ENCODE measurements at places on chromosomes 13 and 19.
A peak's percentile ranks its signal among the peaks of the same experiment; 100 is the strongest.

DNA sequence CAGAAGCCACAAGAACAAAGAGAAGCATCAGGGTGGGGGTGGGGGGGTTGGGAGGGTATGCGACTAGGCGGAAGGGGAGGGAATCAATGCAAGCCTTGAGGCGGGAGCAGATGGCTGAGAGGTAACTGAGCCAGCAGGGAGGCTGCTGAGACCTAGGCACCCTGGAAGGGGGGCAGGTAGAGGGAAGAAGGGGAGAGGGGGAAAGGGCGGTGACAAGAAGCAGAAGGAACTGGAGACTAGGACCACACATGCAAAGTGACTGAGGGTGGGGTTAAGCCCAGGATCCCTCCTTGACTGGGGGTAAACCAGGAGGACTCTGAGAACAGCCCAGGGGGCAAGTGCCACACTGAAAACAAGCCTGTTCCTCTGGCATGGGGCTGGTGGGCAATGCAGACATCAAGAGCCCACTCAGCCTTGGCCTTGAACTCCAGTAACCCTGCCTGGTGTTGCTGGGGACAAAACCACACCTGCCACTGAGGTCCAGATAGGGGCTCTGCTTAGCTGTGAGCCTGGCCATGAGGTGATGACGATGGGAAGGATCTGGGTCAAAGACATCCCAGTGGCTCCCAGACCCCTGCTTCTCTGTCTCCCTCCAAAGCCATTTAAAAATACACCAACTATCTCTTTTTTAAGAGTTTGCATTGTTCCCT, 20.3 kb downstream of the OPA3 start:
- DNase-seq: no peak

DNA sequence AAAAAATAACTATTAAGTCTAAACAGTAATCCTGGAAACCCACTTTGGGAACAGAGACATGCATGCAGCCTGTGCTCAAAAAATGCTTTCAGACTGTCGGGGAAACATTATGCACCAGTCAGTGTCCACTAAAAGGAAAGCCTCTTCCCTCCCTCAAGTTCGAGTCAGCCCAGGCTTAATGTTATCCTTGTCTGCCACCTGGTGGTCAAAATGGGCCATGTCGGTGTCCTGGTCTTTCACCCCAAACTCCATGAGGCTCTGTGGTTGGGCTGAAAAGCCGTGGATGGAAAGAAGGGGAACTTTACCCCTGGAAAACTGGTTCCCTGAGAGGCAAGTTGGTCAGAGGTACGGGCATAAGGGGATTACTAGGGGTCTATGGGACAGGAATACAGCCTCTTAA, 88.4 kb upstream of the ZNF492 start:
- no peak for DNase-seq

DNA sequence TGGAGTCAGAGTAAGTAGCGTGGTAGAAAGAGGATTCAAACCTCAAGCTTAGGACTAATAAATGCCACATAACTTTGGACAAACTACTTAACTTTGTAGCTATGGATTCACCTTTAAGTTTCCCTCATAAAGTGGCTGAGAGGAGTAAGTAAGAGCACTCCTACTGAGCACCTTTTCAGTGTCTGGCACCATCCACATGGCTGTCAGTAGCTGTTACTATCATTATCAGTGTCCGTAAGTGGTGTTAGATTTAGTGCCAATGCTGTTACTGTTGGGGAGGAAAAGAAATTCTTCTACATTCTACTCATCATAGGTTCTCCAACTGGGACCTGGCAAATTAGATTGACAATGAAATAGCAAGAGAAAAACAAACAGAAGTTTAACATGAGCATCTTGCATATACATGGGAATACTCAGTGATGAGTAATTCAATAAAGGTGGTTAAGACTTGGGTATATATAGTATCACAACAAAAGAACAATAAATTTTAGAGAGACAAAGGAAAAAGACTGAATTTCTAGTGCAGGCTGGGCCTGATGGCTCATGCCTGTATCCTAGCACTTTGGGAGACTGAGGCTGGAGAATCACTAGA, 165.6 kb upstream of the NBEA start:
- DNase-seq: no peak

DNA sequence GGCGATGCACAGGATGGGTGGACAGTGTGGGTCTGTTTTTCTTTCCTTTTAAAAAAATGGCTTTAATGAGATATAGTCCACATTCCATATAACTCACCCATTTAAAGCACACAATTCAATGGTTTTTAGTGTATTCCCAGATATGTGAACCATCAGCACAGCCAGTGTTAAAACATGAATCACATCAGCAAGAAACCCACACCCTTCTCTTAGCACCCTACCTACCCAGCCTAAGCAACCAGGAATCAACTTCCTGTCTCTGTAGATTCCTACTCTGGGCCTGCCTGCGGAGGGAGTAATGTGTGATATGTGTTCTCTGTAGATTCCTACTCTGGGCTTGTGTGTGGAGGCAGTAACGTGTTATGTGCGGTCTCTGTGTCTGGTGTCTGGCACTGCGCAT, 11.9 kb downstream of the TMEM255B start:
- DNase-seq: no peak

DNA sequence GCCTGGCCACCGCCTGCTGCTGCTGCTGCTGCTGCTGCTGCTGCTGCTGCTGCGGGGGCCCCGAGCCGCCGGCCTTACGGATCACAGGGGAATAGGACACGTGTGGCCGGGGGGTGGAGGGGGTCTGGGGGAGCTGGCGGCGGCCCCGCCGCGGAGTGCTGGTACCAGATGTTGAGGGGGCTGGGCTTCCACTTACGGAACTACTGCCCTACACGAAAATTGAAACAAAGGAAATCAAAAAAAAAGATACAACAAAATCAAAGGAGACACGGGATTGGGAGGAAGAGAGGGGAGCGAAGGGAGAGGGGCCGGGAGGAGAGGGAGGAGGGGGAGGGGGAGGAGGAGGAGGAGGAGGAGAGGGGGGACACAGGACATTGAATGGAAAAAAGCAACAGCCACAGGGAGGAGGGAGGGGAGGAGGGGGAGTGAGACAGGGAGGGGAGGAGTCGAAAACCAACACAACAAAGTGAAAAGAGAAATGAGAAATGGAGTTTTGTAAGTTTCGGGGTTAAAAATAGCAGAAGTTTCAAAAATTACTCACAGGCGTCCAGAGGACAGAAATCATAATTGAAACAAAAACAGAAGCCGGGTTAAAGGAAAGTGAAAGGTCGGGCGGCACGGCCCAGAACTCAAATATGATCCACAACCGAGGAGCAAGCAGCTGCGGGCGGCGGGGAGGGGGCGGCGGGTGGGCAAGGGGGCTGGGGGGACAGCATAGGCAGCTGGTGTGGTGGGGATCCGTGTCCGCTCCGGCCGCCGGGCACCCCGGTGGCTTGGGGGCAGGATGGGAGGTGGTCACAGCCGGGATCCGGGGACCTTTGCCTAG, 57.8 kb downstream of the IER2 start:
- DNase-seq: no peak

GRCh38 chr19:11142528-11143171, 12.9 kb downstream of the SPC24 start:
- DNase-seq: peak; percentile 95

DNA sequence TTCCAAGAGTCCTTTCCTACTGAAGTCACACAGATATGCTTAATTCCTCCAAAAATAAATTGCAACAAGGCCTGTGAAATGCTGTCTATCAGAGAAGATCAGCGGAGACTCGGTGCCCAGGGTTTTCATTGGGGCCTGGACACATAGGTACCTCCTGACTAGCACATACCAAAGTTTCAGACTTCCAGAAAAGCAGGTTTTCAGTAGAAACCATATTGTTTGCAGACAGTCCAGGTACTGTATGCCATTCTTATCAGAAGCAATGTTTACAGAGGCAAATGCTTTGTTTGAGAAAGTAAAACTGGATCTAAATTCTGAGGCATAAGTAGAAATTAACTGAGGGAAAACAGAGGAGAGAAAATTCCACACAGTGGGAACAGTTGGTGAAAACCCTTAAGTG, 12.8 kb downstream of the ZNF229 start:
- DNase-seq: no peak

- DNase-seq: no peak
Measured at GRCh38 chr13:40207001-40207478, 459.4 kb downstream of the FOXO1 start.

All from coronary artery (tissue), 2 donors.